ENCODE measurements at places on chromosomes 3 and 15.
A peak's percentile ranks its signal among the peaks of the same experiment; 100 is the strongest.

- DNase-seq: no peak
These were observed 256.3 kb upstream of the TMCO5A start for GRCh38 chr15:37678124-37678523.

GRCh38 chr15:36832774-36833463, 253.5 kb downstream of the CDIN1 start:
- DNase-seq: no peak

- DNase-seq: no peak
These were observed 31.1 kb downstream of the PARP16 start for GRCh38 chr15:65255486-65256140.

- no peak for DNase-seq
These were observed 23.3 kb upstream of the SENP7 start for GRCh38 chr3:101536266-101536665.

DNA sequence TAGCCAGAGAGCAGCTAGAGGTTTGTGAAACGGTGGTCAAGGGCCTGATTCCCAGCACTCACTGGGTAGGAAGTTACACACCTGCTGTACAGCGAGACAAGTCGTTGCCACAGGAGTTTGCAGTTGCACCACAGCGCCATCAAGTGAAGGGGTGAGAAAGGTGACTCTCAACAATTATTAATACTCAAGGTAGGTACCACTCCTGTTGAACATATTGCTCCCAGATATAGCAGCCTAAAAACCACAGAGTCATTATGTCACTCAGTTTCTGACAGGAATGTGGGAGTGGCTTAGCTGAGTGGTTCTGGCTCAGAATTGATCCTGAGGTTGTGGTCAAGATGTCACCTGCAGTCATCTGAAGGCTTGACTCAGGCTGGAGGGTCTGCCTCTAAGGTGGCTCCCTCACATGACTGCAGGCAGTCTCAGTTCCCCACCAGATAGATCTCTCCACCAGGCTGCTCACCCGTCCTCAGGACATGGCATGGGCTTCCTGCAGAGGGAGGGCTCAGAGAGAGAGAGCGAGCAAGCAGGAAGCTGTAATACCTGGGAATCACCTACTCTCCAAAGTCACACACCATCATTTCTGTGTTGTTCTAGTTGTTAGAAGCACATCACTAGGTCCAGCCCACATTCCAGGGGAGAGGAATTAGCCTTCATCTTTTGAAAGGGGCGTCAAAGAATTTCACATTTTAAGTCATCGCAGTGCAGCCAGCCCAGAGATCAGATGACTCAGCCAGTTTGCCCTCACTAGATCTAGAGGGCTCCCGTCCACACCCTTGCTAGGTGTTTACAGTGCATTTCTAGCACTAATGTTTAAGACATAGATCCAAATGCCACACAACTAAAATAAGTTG, 17.0 kb upstream of the ANO10 start:
- DNase-seq: no peak

- no peak for DNase-seq
These were observed 94.1 kb upstream of the MRPL3 start for GRCh38 chr3:131596884-131597283.

DNA sequence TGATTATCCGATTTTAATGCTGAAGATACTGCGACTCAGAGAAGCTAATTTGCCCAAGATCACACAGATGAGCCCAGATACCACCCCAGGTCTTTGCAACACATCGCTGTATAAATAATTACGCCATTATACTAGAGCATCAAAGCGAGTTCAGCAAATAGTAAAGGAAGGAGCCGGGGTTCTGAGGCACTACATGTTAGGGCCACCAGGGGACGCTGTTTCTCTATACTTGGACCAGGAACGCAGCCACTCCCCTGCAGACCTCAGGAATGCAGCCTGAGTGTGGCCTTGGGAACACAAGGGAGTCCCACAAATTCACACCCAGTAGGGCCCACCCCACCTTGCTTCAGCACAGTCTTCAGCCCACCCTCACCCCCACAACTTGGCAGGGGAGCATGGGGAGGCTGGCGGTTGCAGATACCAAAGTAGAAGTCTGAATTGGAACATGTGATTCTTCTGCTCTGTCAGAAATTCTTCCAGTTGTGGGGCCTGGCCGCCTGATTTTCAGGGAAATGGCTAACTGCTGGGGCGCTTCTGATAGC, 57.8 kb upstream of the RYK start:
- peak; percentile 76 for DNase-seq

GRCh38 chr15:89457086-89457485, 39.3 kb downstream of the RHCG start:
- DNase-seq: no peak

- no peak for DNase-seq
These were observed 59.5 kb downstream of the CPA3 start for GRCh38 chr3:148924562-148924961.

DNA sequence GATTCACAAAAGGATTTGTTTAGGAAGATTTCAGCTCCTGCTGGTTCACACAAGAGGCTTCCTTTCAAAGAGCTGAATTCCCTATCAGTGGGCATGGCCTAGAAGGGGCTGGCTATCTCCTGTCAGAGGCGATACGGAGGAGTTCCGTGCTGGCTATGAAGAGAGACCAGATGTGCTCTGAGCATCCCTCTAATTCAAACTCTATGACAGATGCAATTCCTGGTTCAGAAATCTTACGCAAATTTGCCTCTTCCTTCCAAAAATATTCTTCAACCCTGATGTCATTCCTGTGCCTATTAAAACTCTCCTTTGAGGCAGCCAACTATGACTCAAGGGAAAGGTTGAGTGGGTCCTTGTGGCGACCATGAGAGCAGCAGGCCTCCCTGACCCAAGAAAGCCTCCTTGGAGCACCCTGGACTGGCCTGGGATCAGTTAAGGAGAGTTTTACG, 139.3 kb upstream of the HES1 start:
- no peak for DNase-seq

- DNase-seq: no peak
These were observed 353.8 kb downstream of the NAALADL2 start for GRCh38 chr3:175212896-175213295.

- DNase-seq: no peak
These were observed 215.3 kb upstream of the CHRM5 start for GRCh38 chr15:33753012-33753411.

GRCh38 chr3:165624761-165625160, 212.5 kb downstream of the BCHE start:
- no peak for DNase-seq

GRCh38 chr3:48431224-48432029, 1.5 kb upstream of the PLXNB1 start:
- no peak for DNase-seq

DNA sequence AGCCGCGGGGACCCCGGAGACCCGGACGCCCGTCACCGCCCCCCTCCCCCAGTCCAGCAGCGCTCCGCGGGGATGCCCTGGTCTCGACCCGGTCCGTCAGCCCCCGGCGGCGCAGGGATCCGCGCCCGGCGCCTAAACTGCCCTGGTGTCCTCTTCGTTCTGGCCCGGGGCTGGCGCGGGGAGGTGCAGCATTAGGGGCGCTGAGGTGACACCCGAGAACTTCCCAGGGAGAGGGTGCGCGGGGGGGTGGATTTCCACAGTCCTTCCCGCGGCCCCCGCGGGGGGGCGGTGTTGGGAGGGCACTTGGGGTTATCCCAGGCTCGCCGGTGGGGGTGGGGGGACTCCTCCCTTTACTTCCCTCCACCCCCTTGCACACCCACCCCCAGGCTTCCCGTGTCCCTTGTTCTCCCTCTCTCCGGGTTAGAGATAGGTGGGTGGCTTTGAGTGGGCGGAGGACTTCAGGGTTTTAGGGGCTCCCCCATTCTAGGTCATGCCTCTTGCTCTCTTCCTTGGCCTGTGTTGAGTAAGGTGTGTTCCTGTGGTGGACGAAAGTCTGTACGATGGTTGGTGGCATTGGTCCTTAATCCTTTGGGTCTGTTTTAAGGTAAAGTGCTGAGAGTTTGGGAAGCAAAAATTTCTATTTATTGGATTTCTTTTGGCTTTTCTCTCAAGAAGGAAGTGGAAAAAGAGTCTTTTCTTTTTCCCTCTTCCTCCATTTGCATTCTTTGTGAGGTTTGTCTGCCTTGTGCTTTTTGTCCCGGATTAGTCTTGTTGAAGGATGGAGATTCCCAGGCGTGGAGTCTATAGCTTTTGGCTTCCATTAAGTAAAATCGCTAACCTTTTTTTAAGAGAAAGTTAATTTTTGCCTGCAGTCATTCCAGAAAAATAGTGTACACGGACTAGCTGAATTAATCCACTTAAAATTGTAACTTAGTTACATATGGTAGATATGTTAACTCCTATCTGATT, 811 bp downstream of the SKIL start:
- peak; percentile 87 for DNase-seq

DNA sequence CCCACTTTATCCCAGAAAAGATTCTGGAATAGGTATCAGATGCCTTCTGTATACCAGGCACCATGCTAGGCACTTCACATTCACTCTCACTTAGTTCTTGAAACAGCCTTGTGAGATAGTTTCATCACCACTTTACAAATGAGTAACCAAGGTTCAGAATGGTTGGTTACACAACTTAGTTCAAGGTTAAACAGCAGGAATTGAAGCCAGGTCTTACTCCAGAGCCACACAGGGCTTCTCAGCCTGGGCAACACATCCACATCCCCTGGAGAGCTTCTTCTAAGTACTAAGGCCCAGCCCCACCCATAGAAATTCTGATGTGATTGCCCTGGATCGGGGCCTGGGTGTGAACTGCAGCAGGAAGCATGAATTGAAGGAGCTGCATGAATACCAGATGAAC, 18.6 kb downstream of the WHAMM start:
- DNase-seq: no peak

- DNase-seq: no peak
These were observed 801.5 kb upstream of the EPHA6 start for GRCh38 chr3:96012939-96013338.

DNA sequence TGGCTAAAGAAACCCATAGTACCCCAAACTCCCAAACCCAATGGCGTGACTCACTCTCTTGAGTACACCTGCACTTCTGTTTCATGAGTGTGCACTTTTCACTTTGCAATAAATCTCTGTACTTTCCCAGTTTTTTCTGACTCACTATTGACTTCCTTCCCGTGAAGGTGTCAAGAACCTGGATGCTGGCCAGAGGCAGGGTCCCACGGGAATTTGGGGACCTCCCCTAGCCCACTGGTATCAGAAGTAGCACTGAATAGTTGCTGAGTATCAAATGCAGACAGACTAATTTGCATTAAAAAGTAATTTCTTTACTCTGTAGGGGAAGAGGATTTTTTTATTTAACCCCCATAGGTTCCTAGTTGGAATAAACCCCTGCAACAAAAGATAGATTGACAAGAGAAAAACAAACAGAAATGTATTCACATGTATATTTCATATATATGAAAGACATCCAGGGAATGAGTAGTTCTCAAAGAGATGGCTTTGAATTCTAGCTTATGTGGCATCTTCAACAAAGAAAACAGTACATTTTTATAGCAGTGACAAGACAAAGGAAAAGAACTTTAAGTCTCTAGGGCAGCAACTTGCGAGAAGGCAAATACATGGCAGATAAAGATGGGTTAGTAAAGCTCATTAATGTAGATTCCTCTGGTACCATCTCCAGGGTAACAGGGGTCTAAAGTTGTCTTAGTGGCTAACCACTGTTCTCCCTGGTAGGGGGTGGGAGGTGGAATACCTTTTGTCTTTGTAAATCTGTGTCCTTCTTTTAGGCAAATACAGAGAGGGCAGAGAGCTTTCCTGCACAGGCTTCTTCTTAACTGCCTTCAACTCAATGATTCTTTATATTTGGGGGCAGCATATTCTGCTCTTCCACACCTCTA, 385.5 kb upstream of the PDZRN3 start:
- no peak for DNase-seq

DNA sequence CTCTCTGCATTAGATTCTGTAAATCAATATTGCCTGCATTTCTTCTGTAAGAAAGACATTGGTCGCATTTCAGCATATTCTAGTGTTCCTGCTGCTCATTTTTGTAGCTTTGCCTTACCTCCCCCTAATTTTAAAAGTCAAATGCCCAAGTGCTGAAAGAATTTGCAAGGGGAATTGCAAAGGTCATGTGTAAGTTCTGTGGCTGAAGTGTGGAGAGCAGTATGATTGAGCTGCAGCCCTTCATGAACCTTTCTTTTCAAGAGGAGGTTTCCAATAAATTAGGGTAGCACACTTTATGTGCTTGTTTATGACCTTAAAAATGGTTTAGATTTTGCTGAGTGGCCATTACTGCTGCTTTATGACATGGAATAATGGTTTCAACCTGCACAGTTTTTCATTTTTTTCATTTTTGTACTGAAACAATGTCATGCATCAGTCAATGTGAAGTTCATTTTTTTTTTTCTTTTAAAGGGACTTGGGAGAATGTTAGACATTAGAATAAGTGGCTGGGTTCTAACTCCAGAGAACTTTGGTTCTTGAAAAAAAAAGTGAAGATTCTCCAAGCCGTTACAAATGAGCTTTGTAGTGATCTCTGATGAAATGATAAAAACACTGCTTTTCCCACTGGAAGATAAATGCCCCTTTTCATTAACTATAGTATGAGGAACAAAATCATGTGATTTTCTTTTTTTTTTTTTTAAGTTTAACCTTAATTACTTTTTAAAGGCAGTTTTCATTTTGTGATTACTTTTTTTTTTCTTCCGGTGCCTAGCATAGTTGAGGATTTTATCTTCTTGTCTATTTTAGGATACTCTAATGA, 99.6 kb downstream of the MITF start:
- no peak for DNase-seq

DNA sequence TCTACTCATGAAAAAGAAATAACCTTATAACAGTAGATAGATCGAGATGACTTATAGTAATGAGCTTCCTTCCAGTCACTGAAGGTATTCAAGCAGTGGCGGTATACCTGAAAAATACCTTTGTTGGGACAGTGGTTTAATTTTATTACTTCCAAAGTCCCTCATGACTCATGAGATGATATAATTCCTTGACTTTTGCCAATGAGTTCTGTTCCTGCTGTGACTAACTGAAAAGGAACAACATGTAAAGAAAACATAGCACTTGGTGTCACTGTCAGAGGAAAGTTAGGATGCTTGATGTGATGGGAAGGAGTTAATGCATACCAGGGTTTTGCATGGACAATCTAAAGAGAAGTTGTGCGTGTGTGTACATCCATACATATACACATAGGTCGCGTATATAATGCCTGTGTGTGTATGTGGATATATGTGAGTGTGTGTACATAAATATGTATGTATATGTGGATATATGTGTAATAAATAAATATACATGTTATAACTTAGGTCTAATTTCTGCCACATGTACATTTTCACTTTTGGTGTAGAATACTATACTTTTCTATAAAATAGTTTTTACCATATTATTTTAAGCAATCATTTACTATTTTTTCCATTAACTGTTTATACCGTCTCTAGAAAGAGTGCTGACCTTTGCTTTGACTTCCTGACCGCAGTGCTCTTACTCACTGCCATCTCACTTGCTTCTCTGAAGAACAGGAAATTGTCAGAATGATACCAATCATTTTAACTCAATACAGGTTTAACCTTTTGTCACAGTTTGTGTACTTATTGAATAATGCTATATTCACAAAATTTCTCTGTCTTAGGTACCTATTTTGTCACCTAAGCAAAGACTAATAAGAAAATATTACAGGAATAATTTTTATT, 12.6 kb upstream of the PAK2 start:
- no peak for DNase-seq

DNA sequence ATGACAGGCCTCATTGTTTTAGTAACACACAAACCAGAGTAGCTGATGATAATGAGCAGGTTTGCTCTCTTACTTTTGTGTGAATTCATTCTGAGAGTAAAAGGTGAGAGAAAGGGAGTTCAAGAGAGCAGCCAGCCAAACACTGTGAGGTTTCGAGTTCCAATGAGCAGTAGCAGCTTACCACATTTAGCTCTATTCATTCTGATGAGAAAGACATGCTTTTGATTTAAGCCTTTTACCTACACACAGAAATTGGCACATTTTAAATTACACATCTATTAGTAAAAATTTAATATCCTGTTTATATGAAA, 28.0 kb downstream of the GLDN start:
- no peak for DNase-seq
